T-helper 2 cell (primary cell): ENCODE measurements at places on chromosomes 1 and 21.

GRCh38 chr1:235503403-235504121, 690 bp downstream of the B3GALNT2 start:
- no peak for DNase-seq

DNA sequence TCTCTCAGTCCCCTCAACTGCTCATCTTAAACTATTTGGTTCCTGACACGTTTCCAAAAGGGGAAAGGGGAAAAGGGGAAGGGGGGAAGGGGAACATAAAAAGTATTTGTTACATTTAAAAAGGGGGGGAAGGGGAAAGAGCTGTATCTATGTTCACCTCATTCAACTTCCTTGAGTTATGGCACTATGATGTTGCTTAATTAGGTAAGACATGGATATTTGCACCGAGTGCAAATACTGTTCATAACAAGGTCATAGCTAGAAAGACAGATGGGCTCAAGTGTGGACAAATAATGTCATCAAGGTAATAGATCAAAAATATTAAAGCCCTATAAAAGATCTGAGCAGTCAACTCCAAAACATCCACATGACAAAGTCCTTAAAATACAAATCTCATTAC, 26.0 kb downstream of the GPBP1L1 start:
- DNase-seq, result no peak

- no peak for DNase-seq
Measured at GRCh38 chr1:222064388-222065211, 322.7 kb upstream of the DUSP10 start.

DNA sequence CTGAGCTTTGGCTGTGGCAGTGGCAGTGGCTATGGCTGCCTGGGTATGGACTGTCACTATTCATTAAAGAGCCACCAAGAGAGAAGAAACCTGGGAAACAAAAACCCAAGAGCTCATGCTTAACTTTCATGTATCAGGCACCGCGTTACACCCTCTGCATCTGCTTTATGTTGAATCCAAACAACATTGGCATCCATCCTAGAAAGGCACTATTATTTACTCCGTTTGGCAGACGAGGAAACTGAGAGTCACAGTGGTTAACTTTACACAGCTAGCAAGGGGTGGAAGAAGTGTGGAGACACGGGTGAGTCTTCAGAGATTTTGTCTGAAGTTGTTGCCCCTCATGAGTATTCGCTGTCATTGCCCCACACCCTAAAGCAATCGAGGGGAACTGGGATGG, 63.8 kb downstream of the PLXNA2 start:
- DNase-seq, result no peak

DNA sequence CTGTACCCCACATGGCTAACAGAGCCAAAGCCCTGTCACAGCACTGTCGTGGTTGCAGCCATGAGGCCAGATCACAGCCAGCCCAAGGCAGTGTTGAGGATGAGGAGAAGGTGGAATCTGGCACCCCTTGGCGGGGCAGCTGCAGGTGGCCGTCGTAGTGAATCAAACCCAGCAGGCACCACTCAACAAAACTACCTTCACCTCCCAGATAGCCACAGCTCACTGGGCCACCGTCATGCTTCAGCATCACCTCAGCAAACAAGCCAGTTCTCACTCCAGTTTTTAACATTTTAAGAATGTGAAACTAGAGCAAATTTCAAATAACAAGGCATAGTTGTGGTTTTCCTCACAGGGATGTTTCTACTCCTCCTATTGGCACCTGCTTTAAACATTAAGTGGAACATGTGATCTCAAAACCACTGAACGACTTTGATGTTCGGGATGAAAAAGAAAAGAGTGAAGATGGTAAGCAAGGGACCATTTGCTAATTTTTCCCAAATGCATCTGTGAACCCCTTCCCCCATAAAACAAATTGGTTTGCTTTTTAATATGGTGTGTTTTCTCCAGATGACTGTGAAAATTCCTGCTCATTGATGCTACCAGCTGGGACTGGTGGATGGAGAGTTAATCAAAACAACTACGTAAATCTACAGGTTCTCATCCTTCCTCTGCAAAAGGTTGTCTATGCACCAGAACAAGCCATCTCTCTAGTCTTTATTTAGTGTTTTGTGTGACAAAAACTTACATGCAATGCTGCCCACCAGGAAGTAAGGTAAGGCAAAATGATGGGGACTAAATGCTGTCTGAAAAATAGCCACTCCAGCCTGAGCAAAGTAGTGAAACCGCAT, 45.5 kb downstream of the TOR1AIP2 start:
- peak; percentile 21 for DNase-seq
